ENCODE measurements at places on chromosomes 7 and 10.

- DNase-seq: no peak
Measured at GRCh38 chr7:50699143-50699542, 83.6 kb downstream of the GRB10 start.

GRCh38 chr10:6951732-6952131, 371.7 kb upstream of the PRKCQ start:
- no peak for DNase-seq

DNA sequence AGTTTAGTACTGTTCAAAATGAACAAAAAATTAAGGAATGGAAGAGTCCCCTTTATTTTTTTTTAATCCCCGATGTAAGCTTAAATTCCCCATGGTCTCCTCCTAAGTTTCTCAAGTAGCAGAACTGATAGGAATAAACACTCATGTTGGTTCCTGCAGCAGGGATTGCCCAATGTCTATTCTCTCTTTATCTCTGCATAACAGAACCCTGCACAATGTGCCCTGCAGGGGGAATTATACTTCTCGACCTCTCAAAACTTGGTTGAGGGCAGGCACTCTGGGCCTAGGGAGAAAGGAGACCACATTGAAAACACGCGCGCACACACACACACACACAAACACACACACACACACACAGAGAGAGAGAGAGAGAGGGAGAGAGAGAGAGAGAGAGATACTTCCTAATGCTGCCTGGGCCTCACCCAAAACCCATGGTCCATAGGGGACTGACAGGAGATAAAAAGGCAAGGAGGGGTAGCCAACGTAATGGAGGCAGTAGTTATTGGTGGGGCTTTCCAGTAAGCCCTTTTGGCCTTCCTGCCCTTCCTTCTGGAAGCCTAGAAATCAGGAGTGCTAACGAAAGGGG, 22.7 kb downstream of the JAZF1 start:
- no peak for DNase-seq

GRCh38 chr7:155584763-155585531, 38.6 kb upstream of the CNPY1 start:
- DNase-seq: no peak

DNA sequence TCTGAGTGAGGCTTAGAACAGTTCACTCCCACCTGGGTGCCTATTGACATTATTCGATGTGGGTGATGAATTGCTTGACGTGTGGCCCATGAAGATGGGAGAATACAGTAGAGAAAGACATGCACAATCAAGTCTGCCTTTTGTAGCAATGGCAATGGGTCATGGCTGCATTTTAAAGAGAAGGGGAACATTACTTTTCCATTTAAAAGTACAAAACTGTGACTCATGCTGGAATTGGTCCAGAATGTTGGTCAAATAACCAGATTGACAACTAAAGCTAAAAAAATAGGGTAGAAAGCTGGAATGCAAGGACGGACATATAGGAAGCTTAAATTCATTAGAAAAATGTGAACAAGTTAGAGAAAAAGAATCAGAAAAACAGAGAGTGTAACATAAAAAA, 104.1 kb upstream of the SLC25A13 start:
- DNase-seq: no peak

GRCh38 chr10:86958116-86958900, at the start of gene SNCG:
Gene SNCG, plus strand, starts transcription at chr10:86958599. Its CDS starts 99 bp downstream, at chr10:86958698.
- no peak for DNase-seq

DNA sequence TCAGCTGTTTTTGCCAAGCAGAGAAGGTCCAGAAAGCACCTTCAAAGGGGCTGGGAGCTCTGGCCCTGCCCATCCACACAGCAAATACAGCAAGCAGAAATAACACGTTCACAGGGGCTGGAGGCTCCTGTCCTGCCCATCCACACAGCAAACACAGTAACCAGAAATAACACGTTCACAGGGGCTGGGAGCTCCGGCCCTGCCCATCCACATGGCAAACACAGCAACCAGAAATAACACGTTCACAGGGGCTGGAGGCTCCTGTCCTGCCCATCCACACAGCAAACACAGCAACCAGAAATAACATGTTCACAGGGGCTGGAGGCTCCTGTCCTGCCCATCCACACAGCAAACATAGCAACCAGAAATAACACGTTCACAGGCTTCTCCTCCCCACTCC, 558.1 kb downstream of the PTPRN2 start:
- no peak for DNase-seq

DNA sequence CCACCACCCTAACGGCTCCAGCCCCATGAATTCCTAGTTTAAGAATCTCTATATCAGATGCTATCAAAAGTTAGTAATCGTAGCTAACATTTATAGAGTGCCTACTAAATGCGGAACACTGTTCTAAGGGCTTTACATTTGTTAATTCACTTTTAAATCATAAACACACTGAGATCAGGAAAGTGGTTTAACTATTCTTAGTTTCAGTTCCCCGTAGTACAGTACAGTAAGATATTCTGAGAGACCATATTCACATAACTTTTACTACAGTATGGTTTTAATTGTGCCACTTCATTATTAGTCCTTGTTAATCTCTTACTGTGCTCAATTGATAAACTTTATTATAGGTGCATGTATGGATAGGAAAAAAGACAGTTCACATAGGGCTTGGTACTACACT, 22.5 kb downstream of the SYPL1 start:
- DNase-seq: no peak

DNA sequence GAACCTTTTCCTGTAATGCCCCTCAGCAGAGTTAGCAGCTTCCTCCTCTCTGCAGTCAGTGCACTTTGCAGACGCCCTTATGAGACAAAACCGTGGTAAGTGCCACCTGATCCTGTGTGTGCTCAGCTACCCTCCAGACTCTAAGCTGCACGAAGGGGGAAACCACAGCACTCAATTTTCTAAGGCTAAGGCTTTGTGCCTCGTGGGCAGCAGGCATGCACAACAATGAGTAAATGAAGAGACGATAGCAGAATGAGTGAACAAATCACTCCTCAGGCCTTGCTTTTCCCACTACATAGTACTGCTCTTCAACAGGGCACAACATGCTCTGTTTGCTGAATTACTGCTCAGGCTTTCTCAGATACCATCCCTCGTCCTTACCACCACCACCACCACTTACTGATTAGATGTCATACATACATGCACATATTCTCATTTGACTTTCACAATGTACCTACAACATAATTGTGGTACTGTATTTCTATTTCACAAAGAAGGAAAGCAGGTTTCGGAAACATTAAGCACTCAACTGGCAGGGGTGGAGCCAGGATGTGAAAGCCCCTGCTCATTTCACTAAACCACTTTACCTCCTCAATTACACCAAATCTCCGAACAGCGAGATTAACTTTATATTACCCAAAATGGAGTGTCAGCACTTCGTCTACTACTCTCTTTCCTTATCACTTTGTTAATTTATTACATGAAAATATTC, 85.4 kb downstream of the ICA1 start:
- DNase-seq: peak; percentile 71

GRCh38 chr10:17479822-17480221, 25.4 kb upstream of the ST8SIA6 start:
- no peak for DNase-seq

DNA sequence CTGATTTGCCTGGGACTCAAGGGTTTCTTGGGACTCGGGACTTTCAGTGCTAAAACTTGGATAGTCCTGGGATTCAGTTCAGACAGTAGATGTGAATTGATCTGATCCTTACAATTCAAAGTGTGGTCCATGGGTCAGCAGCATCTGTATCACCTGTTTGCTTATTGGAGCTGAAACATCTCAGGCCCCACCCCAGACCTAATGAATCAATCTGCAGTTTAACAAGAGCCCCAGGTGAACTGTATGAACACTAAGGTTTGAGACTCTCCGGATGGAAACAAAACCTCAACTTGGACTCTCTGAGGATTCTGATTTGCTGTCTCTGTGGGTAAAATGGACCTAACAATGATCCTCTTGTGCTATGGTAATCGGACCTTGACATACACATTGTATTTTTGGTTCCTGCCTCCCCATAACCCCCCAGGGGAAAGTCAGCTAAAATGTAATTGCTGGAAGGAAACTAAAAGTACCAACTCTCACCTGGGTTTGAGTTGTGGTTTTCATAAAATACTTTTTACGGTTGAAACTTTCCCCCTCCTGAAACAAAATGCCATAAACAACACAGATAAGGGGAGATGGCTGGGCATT, 11.7 kb downstream of the CYP26A1 start:
- DNase-seq: no peak

- no peak for DNase-seq
Measured at GRCh38 chr7:1698951-1699350, 28.9 kb downstream of the ELFN1 start.

All from CD4-positive, alpha-beta T cell treated with Interleukin-12 subunit alpha and Interleukin-12 subunit beta, for 1 hour (primary cell).